Breast epithelium (tissue), 4 donors: ENCODE measurements at places on chromosomes 3 and 15. TPM values are rescaled to one million over a fixed set of nuclear protein-coding genes. Genes with fewer than 3 reads are reported as not detected.

Gene KLF15
- total RNA-seq, result 129 TPM

Gene CHRD
- 9.6 TPM for total RNA-seq

DNA sequence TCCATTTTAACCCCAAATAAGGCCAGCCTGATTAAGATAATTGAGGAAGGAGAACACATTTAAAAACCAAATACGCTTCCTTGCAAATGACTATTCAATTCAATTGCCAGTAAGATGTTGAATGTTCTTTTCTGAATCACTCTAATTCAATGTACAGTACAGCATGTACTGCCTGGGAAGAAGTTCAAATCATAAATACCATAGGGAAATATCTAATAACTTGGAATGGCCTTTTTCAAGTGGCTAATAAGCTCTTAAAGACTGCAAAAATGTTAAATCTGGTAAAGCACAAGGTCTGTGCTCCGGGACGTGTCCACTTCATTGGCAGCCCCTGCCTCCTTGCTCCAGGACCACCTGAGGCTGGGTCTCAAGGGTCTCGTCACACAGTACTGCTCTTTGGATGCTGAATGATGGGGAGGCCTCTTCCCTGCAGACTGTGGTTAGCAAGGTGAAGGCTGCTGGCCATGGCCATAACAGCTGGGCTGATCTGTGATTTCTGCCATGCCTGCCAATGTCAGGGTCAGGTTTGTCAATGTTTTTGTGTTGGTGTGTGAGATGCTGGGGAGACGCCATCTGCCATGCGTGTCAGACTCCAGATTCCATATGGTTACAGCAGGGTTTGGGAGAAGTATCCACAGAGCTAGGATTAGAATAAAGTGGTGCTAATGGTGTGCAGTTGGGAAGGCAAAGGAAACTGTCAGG is 300.5 kb downstream of the ADAMTS17 start:
- DNase-seq, result no peak

GRCh38 chr3:165852711-165853110 is 15.5 kb upstream of the BCHE start:
- DNase-seq, result no peak

DNA sequence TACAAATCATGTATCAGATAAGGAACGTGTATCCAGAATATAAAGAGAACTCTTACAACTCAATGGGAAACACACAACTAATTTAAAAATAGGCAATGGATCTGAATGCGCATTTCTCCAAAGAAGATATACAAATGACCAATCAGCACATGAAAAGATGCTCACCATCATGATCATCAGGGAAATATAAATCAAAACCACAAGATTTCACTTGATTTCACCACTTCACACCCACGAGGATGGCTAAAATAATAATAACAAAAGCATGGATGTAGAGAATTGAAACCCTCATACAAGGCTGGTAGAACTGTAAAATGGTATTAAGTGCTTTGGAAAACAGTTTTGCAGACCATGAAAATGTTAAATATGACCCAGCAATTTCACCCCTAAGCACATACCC is 26.7 kb upstream of the SLC12A8 start:
- DNase-seq, result no peak

- no peak for DNase-seq
These were observed 56.0 kb upstream of the FURIN start for GRCh38 chr15:90812171-90812957.

DNA sequence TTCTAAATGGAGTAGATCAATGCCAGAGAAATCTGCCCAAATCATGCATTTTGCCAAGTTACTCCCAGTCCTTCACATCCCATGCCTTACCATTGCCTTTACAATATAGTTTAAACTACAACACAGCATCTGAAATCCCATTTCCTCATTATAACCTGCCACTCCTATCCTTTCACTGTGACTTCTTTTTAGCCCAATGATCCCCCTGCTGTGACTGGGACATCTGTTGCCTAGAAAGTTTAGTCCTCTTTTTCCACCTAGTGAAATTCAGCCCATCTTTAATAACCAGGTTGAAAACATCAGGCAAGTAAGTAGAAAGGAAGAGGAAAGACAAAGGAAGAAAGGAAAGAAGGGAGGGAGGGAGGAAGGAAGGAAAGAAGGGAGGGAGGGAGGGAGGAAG is 627.9 kb upstream of the ZNF385D start:
- no peak for DNase-seq

- no peak for DNase-seq
These were observed 162.1 kb downstream of the FOXP1 start for GRCh38 chr3:71421475-71421819.
